ENCODE measurements at places on chromosomes 1 and 21.
A peak's percentile ranks its signal among the peaks of the same experiment; 100 is the strongest.

DNA sequence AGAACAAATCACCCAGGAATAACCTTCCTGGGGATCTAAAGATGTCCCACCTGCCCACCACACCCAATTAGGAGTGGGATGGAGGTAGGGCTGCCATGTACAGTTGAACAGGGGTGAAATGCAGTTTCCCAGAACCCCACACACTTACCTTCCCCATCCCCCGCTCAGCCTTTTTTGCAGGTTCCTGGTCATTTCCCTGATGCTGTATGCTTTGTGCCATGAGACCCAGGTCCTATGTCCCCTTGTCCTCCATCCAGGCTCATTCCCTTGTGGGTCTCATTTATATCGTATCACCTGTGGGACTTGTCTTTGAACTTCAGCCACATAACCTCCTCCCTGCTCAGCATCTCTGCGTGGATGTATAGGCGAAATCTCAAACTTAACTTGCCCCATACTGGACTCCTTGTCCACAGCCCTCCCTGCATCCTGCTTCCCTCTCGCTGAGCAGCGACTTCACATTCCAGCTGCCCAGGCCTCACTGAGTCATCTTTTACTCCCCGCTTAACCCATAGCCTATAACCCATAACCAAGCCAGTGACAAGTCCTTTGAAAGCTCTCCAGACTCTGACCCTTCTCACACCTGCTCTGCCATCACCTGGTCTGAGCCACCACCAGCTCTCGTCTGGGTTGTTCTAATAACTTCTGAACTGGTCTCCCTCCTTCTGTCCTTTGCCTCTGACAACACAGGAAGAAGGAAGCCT, 4.7 kb downstream of the LDLRAD2 start:
- DNase-seq = peak; percentile 51

DNA sequence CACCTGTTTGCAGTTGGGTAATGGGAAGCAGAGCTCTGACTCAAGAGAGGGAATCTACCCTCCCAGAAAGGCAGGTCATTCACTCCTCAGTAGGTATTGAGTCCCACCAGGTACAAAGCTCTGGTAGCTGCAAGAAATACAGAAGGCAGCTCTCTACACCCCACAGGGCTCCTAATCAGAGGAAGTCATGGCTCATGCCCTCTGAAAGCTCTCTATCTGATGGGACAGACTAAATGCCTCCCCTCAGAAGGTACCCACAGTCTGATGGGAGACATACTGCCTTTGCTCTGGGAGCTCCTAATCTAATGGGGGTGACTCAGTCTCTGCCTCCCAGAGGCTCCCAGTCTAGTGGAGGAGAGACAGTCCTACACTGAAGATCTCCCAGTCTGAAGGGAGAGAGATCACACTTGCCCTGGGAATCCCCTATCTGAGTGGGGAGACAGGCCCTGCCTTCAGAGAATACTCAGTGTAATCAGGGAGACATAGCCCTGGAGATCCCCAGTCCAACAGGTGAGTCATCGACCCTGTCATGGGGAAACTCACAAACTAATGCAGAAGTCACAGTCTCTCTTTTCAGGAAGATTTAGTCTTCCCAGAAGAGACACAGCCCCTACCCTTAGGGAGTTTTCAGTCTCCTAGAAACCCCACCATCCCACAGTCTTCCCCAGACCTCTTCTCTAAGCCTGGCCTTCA, 23.7 kb downstream of the CAMK1G start:
- DNase-seq = peak; percentile 37

DNA sequence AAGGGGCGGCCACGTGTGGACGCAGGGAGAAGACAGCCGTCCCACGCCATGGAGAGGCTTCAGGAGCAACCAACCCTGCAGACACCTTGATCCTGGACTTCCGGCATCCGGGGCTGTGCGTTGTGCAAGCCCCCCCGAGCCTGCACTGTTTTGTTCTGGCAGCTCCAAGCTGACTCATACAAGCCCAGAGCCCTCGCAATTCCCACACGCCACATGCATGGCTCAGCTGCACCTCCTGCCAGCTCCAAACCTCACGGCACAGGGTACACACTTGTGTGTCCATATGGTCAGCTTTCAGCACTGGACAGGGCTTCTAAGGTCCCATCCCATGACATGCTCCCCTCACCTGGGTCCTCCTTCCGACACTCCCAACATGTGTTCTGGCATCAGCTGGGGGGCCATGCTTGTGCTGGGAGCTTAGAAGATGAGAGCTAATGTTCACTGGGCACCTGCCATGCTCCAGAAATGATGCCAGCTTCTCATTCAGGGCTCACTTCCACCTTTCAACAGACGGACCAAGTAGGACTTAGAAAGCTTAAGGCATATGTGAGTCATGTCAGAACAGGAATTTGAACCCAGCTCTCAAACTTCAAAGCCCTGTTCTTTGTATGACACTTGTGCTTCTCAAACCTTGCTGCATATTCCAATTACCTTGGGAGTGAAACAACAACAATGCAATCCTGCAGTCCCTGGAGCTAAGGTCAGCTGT, 137.3 kb downstream of the PGBD5 start:
- peak; percentile 14 for DNase-seq

DNA sequence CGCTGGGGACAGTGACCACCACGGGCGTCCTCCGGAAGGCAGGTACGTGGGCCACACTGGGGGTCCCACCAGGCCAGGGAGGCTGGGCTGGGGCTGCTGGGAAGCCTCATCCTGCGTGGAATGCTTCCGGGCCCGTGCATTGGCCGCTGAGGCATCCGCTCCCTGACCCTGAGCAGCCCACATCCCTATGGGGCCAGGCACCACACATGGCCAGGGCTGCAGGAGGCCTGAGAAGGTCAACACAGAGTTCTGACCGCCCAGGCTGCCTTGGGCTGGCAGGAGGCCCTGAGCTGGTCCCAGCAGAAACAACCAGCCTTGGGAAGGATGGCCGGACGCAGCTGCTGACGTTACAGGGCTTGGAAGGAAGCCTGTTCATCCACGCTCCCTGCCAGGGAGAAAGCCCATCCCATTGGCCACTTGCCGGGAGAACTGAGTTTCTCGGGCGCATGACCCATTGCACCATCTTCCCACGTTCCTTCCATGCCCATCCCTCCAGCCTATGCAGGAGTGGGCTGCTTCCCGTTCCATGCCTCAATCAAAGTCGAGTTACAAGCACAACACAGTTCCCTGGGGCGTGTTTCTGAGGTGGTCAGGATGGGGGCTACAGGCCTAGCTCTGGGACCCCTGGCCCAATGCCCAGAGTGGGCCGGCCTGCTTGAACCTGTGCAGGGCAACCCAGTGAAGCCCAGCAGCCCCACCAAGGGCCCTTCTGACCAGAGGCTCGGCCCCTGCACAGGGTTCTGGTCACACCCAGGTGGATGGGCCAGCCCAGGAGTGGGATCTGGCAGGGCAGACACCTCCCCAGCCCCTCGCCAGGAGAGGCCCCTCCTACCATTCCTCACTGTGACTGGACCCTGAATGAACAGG, 31.7 kb downstream of the TRIM11 start:
- DNase-seq = peak; percentile 39

DNA sequence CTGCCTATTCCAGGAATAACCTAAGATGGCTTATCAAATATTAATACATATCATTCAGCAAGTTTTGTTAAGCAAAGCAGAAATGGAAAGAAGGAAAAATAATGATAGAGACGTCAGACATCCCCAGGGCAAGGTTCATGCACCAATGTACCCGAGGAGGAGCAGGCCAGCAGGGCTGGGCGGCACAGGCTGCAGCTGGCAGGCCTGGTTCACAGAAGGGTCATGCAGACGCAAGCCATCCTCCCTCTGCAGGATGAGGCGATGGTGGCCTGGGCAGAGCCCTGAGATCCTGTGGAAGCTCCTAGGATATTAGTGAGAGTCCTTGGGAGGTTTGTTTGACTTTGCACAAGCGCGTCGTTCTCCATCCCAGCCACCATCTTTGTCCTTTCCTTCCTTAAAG, 30.0 kb downstream of the BATF3 start:
- no peak for DNase-seq

GRCh38 chr1:234886081-234886984, 242.3 kb downstream of the TOMM20 start:
- no peak for DNase-seq

DNA sequence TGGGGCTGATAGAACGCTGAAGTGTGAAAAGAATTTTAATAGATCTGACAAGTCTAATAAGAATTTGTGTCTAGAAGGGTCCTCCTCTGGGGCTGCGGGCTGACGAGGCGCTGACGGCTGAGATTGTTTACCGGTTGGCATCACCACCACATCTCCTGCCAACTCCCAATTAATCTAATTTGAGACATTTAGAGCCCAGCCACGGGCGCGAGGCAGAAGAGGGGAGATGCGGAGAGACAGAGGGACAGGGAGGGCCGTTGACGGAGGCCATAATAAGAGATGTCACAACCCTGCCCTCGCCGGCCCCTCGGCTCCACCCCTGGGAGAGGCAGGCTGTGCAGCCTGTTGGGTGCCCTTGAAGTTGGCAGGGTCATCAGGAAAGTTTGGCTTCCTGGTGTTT, 109.3 kb downstream of the PAX7 start:
- no peak for DNase-seq

- peak; percentile 91 for DNase-seq
These were observed 97.3 kb downstream of the TTLL7 start for GRCh38 chr1:83901547-83902155.

DNA sequence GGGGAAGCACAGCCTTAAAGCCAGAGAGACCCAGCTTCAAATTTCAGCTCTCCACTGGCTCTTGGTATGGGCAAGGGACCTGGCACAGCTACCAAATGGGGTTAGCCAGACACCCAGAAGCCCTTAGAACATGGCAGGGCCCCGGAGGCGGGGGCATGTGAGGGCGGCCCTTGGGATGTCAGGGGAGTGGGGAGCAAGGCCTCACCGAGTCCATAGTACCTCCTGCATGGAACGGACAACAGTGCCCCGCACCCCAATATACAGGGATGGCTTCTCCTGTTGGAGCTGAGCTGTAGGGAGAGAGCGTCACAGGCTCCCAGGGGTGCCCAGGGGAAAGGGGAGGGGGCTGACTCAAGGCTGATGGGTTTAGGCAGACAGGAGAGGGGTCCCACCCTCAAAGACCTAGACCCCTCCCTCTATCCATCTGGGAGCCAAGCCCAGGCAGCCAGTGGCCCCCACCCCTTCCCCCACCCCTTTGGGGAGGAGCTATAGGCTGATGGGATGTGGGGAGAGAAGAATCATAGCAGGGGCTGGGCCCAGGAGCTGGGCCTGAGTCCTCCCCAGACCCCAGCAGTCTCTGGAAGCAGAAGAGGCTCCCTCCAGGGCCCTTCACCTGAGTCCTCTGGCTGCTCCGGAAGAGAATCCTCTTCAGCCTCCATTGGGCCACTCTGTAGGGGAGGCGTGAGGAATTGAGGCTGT, 16.5 kb downstream of the SPOCD1 start:
- DNase-seq = peak; percentile 37

DNA sequence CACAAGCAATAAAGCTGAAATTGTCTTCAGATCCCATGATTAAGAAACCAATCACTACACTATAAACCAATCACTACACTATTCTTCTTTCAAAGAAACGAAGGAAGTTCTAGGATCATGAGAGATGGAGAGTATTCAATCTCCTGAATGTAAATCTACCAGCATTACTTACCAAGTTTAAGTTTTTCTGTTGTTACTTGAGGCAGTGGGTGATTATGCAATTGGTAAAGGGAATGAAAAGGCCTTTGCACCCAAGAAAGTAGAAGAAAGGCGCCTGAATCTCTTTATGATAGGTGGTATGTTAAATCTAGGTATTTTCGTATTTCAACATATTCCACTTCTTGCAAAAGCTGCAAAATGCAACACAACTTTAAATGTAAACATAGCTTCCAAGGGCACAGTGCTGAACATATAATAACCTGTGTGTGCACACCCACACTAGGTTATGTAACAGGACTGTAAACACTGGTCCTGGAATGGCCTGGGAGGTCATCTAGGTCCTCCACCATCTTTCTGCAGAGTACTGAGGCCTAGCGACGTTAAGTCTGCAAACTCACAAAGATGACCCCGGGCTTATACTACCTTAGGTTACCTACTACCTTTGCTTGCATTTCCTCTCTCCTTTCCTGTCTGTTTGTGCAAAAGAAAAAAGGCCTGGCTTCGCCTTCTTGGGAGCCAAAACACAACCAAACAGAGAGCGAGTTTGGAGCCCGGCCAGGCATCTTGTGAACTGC, 1.1 kb upstream of the UAP1 start:
- DNase-seq = no peak

GRCh38 chr1:905071-905749, 18.5 kb upstream of the SAMD11 start:
- peak; percentile 64 for DNase-seq

GRCh38 chr1:208167261-208167869, 76.8 kb downstream of the PLXNA2 start:
- DNase-seq = no peak

DNA sequence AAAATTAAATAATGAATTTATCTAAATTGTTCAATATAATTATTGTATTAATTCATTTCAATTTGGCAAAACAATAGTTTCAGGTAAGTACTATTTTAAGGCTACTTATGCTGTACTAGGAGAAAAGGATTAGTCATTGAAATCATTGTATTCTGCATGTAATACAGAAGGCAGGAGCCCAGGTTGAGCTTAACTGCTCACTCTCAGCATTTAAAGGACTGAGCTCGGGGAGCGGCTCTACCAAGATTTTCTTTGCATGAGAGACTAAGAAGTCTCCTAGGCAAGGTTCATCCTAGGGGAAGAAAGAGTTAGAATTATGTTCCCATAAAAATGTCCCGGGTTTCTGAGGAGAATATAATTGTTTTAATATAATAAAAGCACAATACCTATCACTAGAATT, 112.5 kb downstream of the CYYR1 start:
- no peak for DNase-seq

Data from fibroblast of skin of right biceps (primary cell).